ENCODE measurements at places on chromosomes 16 and 17. TPM values are rescaled to one million over a fixed set of nuclear protein-coding genes. Genes with fewer than 3 reads are reported as not detected.

The ARMC7 gene
- 11.7 TPM for total RNA-seq

DNA sequence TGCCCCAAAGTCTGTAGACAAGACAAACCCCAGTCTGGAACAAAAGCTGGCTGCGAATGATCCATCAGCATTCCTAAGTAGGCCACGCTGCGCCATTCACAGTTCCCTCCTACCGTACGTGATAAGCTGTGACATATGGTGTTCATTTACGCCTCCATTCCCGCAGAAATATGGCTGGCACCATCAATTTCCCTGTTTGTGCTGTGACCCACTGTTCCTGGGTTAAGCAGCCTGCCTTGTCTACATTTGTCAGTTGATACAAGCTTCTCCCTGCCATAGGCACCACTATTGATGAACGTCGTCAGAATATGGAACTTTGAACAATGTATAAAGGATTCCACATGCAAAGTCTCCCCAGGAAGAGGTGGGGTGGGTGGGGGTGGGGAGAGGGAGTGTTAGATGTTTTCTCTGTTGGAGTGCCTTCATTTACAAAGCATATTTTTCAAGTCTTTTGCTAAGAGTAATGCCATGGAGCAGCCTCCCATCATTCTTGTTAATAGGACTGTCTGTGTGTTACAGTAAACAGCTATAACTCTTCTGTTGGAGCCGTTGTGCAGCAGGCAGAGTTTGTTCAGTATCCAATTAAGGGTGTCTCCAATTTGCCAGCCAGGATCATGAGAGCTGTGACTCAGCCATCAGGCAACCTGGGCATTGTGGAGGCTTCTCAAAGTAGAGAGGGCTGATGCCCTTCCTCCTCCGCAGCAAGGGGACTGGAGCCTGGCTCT, 294.6 kb downstream of the TMEM114 start:
- no peak for DNase-seq

The OR4D2 gene
- total RNA-seq = not detected

The DBF4B gene
- 3.5 TPM for total RNA-seq

GRCh38 chr16:80158766-80159165, 382.0 kb upstream of the DYNLRB2 start:
- no peak for DNase-seq

DNA sequence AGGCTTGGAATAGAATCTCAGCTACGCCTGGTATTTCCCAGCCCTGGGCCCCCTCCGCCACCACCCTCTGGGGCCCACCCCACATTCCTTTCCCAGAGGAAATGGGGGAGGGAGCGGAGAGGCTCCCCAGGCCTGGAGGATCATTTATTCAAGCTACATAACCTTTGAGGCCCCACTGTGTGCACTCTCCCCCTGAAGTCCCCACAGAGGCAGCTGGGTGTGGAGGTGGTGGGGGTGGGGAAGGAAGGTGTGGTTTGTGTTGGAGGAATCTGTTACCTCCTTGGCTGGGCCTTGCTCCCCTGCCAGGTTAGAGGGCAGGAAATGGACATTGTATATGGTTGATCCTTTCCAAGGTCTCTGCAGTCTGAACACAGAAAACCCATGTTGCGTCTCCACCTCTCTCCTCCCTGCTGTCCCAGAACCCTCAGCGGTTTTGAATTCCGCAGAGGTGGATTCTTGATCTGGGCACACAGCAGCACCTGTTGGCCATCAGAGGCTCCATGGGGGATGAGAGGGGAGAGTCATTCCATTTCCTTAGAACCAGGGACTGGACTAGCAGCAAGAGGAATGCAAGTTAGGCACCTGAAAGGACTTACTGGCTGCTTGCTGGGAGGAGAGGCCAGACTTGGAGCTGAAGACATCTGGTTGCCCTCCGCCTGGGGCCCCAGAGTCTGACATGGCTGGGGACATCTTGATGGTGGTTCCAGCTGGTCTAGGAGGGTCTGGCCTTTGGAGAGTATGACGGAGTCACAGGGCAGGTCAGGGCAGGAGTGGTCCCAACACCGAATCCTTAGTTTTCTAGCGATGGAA, 23.0 kb downstream of the ARHGAP23 start:
- DNase-seq = no peak

GRCh38 chr17:17859909-17860765, 23.4 kb upstream of the SREBF1 start:
- DNase-seq = no peak

The EIF1 gene
- total RNA-seq = 299 TPM

DNA sequence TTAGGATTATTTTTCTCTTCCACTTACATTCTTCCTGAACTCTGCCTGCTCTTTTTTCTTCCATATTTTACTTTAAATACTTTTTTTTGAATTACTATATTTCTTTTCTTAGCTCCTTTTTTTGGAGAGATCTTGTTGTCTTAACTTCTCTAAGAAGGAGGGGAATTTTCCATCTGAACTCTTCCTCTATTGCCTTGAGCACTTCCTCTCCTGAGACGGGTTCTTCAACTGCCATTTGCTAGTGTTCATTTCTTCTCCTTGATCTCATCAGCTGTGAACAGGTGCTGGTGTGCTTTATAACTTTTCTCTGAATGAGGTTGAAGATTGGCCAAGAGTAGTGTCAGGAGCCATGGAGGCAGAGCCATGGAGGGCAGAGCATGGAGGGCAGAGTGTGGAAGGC, 15.1 kb upstream of the CD300LD start:
- DNase-seq = no peak

GRCh38 chr17:82382933-82383255, 11.3 kb downstream of the UTS2R start:
- DNase-seq = no peak

DNA sequence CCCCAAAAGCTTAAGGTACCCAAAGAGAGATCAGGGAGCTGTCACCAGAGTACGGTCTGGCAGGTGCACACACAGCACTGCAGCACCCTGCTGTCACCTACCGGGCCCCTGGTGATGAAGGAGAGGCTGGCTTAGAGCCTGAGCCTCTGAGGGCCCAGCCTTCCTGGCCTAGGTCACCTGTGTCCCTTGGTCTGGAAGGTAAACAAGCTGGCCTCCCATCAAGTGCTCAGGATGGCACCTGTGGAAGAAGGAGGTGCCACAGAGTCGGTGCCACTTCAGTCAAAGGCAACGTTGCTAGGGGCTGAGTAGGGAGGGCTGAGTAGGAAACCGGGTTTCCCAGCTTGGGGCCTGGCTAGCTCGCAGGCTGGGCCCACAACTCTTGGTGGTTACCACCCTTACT, 70.7 kb downstream of the COG7 start:
- DNase-seq = no peak
